Renal pelvis (tissue), 12 donors: ENCODE measurements at places on chromosomes 3 and 15. TPM values are rescaled to one million over a fixed set of nuclear protein-coding genes. Genes with fewer than 3 reads are reported as not detected.

- no peak for DNase-seq
Observed at GRCh38 chr15:59208613-59209249, 2.1 kb downstream of the LDHAL6B start.

- no peak for DNase-seq
Observed at GRCh38 chr15:91192690-91193377, 92.8 kb downstream of the SV2B start.

DNA sequence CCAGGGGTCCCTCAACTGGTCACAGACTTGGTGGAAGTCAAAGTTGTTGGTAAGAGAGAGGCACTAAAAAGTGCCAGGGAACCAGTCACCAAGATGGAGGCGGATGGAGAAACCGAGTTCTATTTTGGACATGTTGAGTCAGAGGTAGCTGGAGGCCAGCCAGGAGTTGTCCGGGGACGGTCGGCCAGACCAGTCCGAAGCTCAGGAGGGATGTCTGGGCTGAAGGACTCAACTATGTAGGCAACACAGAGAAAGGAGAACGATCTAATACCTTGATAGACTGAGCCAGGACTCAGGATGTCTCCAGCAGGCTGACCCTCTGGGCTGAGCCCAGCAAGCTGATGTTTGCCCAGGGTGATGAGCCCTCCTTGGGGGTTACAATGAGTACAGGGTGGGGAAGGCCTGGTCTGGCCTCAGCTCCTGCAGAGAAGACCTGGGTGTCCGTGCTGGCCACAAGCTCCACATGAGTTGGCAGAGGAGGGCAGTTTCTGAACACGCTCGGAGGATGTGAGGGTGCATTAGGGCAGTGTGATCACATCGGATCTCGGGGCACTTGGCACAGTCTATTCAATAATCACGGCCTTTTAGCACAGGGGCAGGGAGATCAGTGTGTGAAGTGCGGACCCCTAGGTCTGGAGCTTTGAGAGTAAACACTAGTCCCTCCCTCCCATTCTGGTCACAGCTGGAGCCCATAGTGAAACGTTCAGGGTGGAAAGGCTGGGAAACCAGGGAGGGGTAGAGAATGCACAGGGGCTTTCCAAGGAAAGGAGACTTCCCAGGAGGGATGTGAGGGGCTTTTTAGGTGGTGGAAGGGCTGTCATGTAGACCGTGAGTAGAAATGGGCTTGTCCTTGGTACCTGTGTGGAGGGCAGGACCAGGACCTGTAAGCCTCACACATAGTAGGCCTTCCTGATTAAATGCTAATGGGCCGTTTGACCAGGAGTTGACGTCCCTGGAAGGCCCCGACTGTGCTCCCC, 111.9 kb downstream of the ETFA start:
- DNase-seq = no peak

DNA sequence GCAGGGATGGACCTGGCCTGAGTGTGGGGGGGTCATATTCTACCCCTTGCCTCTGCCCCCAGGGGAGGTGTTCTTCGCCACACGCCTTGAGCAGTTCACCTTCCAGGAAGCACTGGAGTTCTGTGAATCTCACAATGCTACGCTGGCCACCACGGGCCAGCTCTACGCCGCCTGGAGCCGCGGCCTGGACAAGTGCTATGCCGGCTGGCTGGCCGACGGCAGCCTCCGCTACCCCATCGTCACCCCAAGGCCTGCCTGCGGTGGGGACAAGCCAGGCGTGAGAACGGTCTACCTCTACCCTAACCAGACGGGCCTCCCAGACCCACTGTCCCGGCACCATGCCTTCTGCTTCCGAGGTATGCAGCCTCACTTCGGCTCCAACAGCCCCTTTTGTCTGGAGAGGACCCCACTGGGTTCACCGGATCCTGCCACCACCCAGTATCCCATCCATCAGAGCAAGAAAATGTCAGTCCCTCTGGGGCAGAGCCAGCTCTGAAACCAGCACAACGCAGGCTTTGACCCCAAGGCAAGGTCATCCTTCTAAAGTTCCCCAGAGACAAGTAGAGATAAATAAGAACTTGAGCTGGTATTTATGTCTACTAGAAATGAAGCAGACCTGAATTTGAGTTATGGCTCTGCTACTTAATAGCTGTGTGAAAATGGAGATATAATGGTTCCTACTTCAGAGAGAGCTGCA, 45.8 kb downstream of the HAPLN3 start:
- DNase-seq = peak; percentile 62

DNA sequence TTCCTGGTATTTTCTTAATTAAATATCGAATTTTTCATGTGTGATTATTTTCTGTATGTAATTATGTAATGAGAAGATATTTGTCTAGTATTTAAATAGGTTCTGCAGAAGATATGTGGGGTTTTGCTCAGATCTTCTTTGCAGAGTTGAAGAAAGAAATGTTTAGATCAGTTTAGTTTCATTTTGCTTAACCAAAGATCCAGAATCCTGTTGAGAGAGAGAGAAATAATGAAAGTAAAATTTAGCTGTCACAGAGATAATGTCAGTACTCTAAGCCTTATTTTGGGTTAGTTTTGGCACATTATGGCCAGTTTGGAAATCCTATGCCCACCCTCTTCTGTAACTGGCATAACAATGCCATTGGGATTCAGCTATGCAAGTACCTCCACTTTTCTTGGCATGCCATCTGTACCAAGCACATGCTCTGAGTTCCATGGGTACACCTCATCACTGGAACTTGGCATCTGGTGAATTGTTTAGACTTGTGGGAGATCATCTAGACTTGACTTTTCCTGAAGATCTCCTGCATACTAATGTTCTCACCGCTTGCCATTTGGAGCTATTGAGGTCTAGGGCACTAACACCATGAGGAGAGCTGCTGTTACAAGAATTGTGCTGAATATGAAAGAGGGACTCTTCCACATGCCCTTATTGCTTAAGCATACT, 30.9 kb downstream of the PLSCR1 start:
- DNase-seq = no peak

DNA sequence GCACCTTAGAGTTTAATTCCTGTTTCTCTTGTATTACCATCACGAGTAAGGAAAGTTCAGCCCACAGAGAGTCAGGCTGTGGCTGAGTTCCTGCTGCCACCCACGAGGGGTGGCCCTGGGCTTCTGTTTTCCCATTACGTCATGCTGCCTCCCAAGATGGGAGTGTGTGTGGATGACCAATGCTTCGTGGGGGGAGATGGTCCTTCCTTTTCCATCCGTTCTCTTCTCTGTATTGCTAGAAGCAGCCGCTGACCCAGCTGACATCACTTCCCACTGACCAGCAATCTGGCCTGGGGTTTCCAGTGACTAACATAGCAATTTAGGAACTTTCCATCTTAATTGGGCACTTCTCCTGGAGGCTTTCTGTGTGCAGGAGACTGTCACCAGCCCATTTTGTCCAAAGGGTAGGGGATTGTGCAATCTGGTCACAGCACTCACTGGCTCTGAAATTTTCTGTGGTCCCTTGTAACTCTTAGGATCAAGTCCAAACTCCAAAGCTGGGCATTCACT, 9.3 kb downstream of the IRAK2 start:
- no peak for DNase-seq

DNA sequence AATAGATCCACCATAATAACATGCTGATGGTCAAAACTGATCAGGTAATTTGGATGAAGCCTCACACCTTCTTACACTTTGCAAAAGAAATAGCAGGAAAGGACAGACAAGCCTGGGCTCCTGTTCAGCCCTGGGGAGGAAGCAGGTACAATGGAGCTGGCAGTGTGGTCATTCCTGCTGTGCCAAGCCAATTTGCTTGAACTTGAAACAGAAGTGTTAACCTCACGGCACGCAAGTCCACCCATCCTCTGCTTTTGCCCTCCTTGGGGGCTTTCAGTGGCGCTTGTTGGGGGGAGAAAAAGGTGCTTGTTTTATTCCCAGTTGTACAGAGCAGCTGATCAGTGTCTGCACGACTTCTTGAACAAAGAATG, 36.8 kb upstream of the RFTN1 start:
- DNase-seq = no peak

- DNase-seq = peak; percentile 36
Observed at GRCh38 chr3:55487381-55488241, 505 bp upstream of the WNT5A start.

DNA sequence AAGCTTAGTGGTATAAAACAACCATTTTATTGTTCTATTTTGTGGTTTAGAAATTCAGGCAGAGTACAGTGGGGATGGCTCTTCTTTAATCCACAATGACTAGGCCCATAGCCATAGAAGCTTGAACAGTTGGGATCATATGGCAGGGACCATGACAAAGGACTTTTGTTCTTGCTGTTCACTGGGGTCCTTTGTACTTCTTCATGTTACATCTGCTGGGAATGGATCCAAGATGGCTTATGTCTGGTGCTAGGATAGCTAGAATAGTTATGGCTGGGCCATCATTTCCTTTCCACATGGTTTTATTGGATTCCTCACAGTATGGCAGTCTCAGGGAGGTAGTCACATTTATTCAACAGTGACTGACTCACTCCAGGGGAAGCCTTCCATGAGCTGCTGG, 427.9 kb upstream of the AGTR1 start:
- DNase-seq = no peak

GRCh38 chr3:174215456-174215855, 643.7 kb upstream of the NAALADL2 start:
- DNase-seq = no peak

DNA sequence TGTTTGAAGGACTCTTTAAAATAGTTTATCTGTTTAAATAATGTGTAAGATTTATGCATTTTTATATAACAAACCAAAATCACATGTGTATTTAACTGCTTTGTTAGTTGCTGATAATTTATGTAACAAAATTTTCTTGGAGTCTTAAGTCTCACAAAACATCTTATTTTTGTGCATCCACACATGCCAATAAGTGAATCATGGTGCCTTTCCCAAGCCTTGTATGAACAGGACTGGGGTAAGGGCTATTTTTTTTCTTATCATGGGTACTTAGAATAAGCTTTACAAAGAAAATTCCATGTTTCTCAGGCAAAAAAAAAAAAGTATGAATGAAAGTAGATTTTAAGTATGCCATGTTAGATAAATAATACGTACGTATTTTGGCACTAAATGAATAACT, 132.9 kb upstream of the LRRFIP2 start:
- no peak for DNase-seq

GRCh38 chr15:73792415-73792814, 39.3 kb upstream of the INSYN1 start:
- DNase-seq = no peak

DNA sequence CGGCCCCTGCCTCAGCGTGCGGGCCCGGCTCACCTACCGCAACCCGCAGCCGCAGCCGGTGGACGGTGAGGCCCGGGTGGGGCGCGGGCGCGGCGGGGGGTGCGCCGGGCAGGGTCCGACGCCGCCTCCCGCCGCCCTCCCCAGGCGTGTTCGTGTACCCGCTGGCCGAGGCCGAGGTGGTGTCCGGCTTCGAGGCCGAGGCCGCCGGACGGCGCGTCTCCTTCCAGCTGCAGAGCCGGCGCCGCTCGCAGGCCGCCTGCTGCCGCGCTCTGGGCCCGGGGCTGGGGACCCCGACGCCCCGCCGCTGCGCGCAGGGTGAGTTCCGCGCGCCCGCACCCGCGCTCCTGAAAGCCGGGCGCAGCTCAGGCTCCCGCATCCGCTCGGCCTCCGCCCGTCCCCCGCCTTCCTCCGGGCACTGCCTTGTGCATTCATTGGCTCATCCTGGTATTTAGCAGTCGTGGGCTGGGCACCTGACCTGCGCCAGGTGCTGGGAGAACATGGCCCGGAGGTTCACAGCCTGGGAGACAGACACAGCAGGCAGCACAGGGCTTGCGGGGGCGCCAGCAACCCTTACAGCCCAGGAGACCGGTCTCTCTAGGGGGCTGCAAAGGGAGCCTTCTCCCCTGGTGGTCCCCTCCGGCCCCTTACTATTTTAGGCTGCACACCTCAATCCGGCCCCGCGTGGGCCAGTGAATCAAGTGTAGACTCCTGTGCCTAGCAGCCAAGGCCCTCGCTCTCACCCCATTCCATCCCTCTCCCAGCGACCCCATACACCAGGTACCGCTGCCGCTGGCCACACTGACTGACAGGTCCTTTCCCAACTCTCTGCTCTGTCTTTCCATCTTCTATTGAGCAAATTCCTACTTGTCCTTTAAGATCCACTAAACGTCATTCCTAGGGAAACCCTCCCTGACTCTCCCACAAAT, 1.5 kb downstream of the VWA5B2 start:
- DNase-seq = no peak

- no peak for DNase-seq
Observed at GRCh38 chr3:194185221-194185620, 49.3 kb downstream of the HES1 start.

- DNase-seq = no peak
Observed at GRCh38 chr3:181823716-181824115, 112.0 kb downstream of the SOX2 start.

- DNase-seq = no peak
Observed at GRCh38 chr15:46343196-46343935, 708.5 kb downstream of the SQOR start.

GRCh38 chr3:62109534-62109933, 263.8 kb downstream of the FEZF2 start:
- no peak for DNase-seq

DNA sequence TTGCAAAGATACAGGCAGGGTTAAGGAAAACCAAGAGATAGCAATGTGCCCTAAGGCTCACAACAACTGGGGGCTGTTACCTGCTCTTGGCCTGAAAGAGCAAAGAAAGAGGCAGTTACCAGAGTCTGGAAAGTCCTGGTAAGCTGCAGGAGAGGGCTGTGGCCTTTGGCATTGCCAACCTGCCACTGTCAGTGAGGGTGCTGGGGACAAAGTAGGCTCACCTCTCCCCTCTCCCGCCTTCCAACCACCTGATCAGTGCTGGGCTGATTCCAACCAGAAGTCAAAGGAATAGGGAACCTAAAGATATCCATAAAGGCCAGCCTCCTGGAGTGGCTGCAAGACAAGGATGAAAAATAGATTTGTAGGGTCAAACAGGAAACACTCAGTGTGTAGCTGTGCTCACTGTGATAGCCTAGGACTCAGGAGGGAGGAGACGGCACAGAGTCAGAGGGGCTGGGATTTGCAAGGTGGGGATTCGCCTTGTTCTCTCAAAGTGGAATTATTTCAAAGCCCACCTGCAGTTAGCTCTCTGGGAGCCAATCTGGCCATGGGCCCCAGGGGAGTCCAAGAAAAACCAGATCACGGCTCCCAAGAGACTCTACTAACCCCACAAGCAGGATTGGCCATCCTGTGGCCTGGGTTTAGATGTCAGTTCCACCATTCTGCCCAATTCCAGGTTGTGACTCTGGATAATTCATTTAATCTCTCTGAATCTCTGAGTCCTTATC, 204.0 kb upstream of the BCL6 start:
- DNase-seq = no peak

The DNASE1L3 gene
- polyA plus RNA-seq = 5.8 TPM

The C3orf49 gene
- polyA plus RNA-seq = 1.2 TPM

The CCR3 gene
- polyA plus RNA-seq = 0.13 TPM

The OSTN gene
- polyA plus RNA-seq = 5.7 TPM

The RASGRP1 gene
- polyA plus RNA-seq = 16.0 TPM

The CCDC71 gene
- polyA plus RNA-seq = 30.2 TPM

The GOLGA8T gene
- 0.71 TPM for polyA plus RNA-seq

The CXCR6 gene
- 0.86 TPM for polyA plus RNA-seq

The DCLK3 gene
- polyA plus RNA-seq = 0.95 TPM

The GNAT1 gene
- not detected for polyA plus RNA-seq

The PCBP4 gene
- polyA plus RNA-seq = 79.1 TPM

The STAC gene
- 9.2 TPM for polyA plus RNA-seq

The TNNC1 gene
- 6.8 TPM for polyA plus RNA-seq
